ENCODE measurements at places on chromosomes 5 and 9.

GRCh38 chr9:86943201-86944113 lies 3.8 kb downstream of the GAS1 start:
- no peak for DNase-seq

DNA sequence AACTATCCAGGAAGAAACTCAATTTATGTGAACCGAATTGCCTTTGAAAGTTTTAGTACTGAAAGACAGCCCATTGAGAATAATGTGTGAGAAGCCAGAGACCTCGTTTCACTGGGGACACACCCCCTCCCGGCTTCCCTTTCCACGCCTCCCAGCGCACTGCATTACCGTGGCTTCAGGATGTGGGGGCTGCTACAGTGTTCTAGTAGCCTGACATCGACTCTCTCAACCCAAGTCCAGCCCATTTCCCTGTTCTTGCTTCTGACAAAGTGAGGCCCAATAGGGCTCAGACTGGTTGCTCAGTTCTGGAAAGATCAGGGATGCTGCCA lies 3.5 kb downstream of the PAX5 start:
- no peak for DNase-seq

- no peak for DNase-seq
Measured at GRCh38 chr5:6279607-6280006, 98.7 kb downstream of the MED10 start.

DNA sequence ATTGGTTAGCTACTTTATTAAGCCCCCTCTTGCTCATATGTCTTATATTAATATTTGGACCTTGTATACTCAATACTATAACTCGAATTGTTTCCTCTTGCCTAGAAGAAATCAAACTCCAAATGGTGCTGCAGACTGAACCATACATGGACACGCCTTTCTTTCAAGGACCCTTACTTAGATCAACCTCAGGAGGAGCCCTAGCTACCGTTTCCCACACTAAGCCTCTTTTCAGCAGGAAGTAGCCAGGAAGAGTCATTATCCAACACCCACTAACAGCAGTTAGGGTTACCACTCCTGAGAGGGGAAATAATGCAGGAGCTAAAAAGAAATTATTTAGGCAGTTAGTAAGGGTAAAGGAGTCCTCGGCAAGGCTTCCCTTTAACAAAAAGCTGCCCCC lies 243.8 kb upstream of the PUM3 start:
- DNase-seq = no peak

DNA sequence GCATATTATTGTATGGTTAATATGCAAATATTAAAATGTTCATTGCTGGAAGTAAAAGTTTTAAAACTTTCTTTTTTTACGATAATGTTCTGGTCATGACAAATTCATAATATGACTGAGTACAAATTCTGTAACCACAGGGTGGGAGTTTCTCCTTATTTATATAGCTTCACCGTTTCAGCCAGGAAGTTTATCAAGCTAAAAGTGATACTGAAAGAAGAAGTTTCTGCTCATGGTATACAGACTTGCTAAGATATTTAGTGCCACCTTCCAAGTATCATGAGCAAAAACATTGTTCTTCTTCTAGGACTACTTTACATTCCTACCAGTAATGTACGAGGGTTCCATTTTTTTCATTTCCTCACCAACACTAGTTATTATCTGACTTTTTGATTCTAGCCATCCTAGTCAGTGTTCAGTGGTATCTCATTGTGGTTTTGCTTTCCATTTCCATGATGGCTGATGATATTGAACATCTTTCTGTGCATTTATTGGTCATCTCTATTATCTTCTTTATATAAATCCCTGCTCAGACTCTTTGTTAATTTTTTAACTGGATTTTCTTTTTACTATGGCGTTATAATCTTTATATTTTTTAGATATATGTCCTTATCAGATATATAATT lies 94.2 kb upstream of the PRRC1 start:
- DNase-seq = no peak

- no peak for DNase-seq
Measured at GRCh38 chr5:41736641-41737040, 133.6 kb downstream of the OXCT1 start.

- peak; percentile 24 for DNase-seq
Measured at GRCh38 chr5:32443541-32444430, 754 bp downstream of the ZFR start.

DNA sequence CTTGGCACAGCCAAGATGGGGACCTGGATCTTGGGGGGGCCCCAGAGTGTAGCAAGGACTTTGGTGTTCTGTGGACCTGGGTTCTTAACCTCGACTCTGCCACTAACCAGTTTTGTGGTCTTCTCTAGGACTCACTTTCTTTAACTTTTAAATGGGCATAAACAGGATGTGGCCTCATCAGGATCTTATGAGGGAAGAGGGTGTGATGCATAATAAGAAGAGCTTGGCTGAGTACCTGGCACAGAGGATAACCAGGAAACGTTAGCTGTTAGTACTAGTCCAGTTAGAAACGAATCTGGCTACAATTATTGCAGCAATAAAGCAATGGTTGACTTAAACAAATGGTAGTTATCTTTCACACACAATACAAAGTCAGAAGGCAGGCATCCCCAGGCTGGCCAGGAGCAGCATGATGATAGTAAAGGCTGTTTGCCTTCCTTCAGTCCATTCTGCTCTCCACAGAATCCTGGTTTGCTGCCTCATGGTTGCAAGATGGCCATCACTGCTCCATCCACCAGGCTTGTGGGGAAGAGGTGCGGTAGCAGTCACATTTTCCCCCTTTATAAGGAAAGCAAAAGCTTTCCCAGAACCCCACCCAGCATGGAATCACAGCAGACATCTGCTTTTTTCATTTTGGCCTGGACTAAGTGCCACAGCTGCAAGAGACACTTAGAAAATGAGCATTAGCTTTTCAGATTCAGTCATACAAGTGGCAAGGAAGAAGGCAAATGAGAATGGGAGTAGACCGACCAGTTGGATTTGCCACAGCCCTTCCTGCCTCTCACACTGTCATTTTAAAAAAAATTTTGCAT lies 225.0 kb downstream of the AOPEP start:
- no peak for DNase-seq

- no peak for DNase-seq
Measured at GRCh38 chr9:125966959-125967711, 220.0 kb downstream of the PBX3 start.

GRCh38 chr9:109538346-109538745 lies 40.2 kb upstream of the PTPN3 start:
- DNase-seq = no peak

- DNase-seq = no peak
Measured at GRCh38 chr5:1182633-1183423, 18.6 kb upstream of the SLC6A19 start.

- DNase-seq = no peak
Measured at GRCh38 chr5:3602785-3603502, 7.3 kb downstream of the IRX1 start.

DNA sequence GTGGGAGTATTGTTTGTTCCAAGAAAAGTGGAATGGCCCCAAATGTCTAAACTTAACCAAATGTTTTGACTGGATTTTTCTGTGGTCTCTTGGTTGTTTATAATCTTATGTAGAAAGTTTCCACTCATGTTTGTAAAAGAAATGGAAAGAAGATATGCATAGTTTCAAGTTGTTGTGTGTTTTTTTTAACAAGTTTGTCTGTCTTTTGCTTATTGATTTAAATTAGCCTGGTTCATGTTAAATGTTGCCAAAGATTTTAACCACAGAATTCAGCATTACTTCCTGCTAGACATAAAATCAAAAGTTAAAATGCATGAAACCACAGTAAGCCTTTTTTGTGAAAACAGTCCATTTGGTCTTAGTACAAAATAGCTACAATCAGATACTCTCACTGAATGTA lies 14.0 kb downstream of the PPWD1 start:
- no peak for DNase-seq

DNA sequence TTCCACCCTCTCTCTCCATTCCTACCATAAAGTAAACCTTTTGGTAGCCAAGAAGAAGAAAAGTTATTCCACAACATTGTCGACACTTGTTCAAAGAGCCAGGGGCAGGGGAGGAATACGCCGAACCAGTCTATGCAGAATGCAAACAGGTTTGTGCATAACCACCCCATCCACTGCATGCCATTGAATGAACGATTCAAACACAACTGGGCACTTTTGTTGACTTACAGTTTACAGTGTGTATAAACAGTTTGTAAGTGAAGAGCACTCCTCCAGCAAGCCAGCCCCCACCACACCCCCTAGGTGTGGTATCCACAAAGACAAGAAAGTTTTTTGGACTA lies 6.8 kb upstream of the S1PR3 start:
- no peak for DNase-seq
